ENCODE measurements at places on chromosomes 3 and 15.

DNA sequence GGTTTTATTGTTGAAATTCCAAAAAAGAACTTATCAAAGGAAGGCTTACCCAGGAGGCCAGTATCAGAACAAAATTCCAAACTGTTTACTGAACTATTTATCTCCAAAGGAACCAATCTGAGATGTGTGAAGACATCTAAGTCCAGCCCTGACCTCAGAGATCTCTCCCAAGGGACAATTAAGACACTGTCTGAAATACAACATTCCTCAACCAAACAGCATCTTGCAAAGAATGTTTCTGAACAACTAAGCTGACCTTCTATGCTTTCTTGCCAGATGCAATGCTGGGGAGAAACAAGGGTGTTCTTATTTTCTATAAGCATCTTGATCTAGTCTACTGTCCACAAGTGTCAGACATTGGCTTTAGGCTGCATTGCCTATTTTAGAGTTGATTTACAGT lies 13.6 kb downstream of the PDZRN3 start:
- no peak for DNase-seq

GRCh38 chr3:42852441-42852840 lies 23.2 kb downstream of the CYP8B1 start:
- DNase-seq: no peak

- DNase-seq: no peak
Measured at GRCh38 chr3:192449036-192449435, 278.3 kb downstream of the FGF12 start.

GRCh38 chr15:51505251-51505650 lies 117.3 kb downstream of the DMXL2 start:
- no peak for DNase-seq

GRCh38 chr3:117563063-117563462 lies 853.5 kb downstream of the TUSC7 start:
- no peak for DNase-seq

DNA sequence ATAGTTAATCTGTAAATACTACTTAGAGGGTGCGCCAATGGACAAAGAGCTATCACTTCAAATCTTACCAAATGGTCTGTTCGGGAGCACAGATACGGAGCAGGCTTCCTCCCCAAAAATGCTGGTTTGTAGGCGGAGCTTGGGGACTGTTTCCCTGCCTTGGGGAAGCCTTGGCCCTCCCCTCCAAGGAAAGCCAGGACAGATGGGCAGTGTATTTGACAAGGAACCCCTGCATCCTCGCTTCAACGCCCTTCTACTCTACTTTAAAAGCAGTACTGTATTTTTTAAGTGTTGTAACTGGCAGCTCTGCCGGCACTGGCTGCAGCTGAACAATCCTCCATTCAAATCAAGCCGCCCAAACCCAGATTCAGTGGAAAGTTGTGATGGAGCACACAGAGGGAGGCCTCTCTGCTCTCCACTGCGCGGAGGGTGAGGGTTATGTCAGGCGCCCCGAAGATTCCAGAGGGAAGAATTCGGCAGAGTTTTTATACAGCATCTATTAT lies 83.1 kb upstream of the FNDC3B start:
- DNase-seq: no peak

All from HL-60 (cell line).